Left ventricle myocardium inferior (tissue), 1 donor: ENCODE measurements at places on chromosomes 5 and 9. TPM values are rescaled to one million over a fixed set of nuclear protein-coding genes. Genes with fewer than 3 reads are reported as not detected.

DNA sequence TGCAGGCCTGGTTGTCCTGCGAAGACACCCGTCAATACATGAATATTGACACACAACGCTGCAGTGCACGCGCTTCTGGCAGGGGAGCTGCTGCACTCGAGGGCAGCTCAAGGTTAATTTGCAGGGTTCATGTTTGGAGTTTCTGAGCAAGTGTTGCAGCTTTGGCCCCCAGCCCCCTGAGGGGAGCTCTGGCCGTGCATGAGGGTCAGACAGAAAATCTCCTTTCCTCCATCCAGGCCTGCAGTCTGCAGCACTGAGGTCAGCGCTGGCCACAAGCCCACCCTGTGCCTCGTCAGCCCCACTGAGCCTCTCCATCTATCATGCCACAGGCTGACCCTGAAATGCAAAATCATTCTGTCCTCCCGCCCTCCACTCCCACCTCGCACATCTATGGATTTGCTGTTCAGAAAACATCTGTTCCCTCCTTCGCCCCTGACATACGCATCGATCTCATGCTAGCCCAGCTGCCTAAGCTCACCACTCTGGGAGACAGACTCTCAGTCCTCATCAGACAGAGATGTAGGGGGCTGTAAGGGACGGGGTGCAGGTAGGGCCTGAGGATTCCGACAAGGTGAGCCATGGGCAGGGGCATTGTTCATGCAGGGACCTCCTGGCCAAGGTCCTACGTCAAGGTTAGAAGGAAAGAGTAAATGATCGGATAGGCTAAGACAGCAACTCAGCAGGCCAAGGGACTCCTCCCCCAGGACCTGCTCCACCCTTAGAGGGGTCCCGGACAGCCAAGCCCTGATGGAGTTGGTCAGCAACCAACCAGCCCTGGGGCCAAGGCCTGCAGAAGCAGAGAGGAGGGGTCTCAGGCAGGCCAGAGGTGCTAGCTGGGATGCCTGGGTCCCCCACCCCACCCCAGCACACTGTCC, 125.1 kb downstream of the KCNIP1 start:
- no peak overlapping the region for H3K27ac ChIP-seq
- no peaks in the 10 kb centered on the region for H3K36me3 ChIP-seq
- H3K27me3 ChIP-seq: peaks cover 8% of the 10 kb centered on the region
- H3K4me3 ChIP-seq: no peak overlapping the region
- DNase-seq: no peak

GRCh38 chr5:137752905-137753690, 1.1 kb downstream of the HNRNPA0 start:
- H3K27ac ChIP-seq: peak overlapping the region; percentile 95
- peaks cover 68% of the 10 kb centered on the region for H3K4me1 ChIP-seq
- peak overlapping the region; percentile 85 for H3K4me3 ChIP-seq
- DNase-seq: peak; percentile 32

DNA sequence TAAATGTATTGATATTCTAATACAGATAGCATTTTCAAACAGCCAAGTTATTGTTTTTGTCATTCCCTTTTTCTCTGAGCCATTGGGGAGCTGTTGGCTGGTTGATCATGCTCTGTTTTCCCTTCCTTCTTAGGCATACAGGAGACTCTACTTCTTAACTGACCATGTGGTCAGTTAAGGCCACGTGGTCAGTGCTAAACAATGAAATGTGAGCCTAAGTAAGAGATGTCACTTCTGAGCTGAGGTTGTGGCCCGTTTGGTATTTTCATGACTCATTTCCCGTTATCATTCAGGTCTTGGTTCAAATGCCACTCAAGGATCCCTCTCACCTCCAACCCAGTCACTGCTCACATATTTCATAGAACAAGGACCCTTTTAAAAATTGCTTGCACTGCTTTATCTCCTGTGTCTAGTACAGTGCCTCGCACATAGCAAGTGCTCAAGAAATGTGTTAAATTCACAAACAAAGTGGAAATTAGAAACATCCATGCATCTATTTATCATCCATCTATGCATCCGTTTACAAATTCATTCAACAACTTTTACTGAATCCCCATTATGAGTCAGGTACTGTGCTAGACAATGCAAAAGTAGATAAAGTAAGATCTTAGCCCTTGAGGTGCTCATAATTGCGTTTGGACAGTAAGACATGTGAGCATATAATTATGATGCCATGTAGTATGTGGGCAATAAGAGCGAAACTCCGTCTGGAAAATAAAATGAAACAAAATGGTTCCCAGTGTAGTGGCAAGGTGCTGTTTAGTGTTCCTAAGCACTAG, 50.7 kb downstream of the ARRDC3 start:
- DNase-seq: no peak
- H3K27me3 ChIP-seq: no peaks in the 10 kb centered on the region
- H3K4me1 ChIP-seq: no peaks in the 10 kb centered on the region
- H3K27ac ChIP-seq: no peak overlapping the region

GRCh38 chr9:87464110-87464991, 33.3 kb upstream of the DAPK1 start:
- no peaks in the 10 kb centered on the region for H3K4me1 ChIP-seq
- H3K36me3 ChIP-seq: no peaks in the 10 kb centered on the region
- H3K4me3 ChIP-seq: no peak overlapping the region
- DNase-seq: no peak

DNA sequence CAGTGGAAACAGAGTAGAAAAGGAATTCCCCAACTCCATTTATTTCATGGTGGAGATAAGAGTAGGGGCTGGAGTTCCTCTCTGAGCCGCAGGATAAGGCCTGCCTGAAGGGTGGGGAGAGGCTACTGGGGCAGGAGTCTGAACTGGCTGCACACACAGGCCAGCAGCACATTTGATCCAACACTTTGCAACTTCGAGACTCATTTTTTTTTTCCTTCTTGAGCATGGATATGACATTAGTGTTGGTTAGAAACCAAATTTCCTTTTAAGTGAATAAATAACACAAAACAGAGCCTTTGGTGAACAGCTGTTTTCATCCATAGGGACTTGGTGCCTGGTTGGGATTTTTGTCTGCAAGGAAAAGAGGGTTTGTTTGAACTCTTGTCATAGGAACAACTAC, 76.6 kb downstream of the RALGPS1 start:
- no peaks in the 10 kb centered on the region for H3K27me3 ChIP-seq
- H3K4me1 ChIP-seq: peaks cover 27% of the 10 kb centered on the region
- H3K36me3 ChIP-seq: peaks cover 6% of the 10 kb centered on the region
- no peak overlapping the region for H3K4me3 ChIP-seq
- peak overlapping the region; percentile 63 for H3K27ac ChIP-seq

Gene LMX1B
- 1.3 TPM for total RNA-seq

- H3K4me1 ChIP-seq: peaks cover 50% of the 10 kb centered on the region
- H3K27me3 ChIP-seq: no peaks in the 10 kb centered on the region
- no peak overlapping the region for H3K4me3 ChIP-seq
- peak overlapping the region; percentile 83 for H3K27ac ChIP-seq
- no peak for DNase-seq
- H3K36me3 ChIP-seq: peaks cover 5% of the 10 kb centered on the region
Measured at GRCh38 chr5:168187614-168188013, 103.8 kb upstream of the WWC1 start.

Gene FIBCD1
- total RNA-seq: 0.58 TPM

Gene PCAT7
- not detected for total RNA-seq

DNA sequence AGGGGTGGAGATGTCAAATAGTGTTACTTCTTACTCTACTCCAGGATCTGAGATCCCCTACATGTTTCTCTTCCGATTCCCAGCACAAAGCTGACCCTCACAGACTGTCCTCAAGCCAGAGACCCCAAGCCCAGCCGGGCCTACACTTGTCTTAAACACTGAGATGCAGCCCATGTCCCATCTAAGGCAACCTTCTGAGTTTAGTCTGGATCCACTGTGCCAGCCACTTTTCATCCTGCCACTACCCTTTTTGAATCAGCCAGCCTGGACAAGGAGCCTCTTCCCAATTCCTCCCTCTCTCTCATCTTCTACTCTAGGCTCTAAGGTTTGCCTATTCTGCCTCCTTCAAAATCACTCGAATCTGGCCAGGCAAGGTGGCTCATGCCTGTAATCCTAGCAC, 6.2 kb upstream of the MYORG start:
- H3K4me3 ChIP-seq: no peak overlapping the region
- no peaks in the 10 kb centered on the region for H3K27me3 ChIP-seq

DNA sequence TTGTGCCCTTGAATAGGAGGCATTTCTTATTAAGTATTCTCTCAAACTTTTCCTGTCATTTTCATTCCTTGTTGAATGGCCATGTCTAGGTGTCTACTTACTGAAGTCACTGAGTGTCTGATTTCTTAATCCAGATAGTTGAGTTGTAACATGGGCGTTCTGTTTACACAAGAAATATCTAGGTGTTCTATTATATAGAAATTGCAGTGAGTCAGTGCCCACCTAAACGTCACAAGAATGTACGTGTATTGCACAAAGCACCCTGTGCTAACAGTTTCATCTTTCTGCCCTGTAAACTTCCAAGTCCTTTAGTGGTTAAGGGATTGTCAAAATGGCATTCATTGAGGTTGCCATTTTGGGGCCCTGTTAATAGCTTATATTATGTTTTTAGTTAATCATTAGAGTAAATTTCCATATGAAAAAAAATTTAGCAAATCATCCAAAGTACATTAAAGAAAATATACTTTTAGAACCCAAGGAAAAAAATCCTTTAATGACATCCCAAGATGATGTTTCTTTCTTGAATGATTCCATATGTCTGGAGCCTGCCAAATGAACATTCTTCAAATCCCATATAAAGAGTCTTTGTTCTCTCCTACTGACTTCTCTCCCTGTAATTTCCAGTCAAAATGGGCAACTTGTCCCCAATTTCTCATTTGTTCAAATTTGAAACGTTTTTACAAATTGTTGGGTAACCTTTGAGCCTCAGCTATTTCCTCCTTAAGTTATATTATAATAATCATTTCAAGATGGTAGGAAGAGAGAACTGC, 114.2 kb downstream of the GOLPH3 start:
- no peaks in the 10 kb centered on the region for H3K27me3 ChIP-seq
- H3K4me3 ChIP-seq: no peak overlapping the region
- peaks cover 25% of the 10 kb centered on the region for H3K4me1 ChIP-seq
- DNase-seq: no peak
- H3K36me3 ChIP-seq: peaks cover 70% of the 10 kb centered on the region

- H3K4me1 ChIP-seq: peaks cover 26% of the 10 kb centered on the region
- H3K4me3 ChIP-seq: peak overlapping the region; percentile 9
- DNase-seq: no peak
- H3K36me3 ChIP-seq: no peaks in the 10 kb centered on the region
Measured at GRCh38 chr5:93607367-93608258, 24.6 kb downstream of the NR2F1 start.

Gene FBXO4
- 4.3 TPM for total RNA-seq

Gene S1PR3
- total RNA-seq: 26.8 TPM

DNA sequence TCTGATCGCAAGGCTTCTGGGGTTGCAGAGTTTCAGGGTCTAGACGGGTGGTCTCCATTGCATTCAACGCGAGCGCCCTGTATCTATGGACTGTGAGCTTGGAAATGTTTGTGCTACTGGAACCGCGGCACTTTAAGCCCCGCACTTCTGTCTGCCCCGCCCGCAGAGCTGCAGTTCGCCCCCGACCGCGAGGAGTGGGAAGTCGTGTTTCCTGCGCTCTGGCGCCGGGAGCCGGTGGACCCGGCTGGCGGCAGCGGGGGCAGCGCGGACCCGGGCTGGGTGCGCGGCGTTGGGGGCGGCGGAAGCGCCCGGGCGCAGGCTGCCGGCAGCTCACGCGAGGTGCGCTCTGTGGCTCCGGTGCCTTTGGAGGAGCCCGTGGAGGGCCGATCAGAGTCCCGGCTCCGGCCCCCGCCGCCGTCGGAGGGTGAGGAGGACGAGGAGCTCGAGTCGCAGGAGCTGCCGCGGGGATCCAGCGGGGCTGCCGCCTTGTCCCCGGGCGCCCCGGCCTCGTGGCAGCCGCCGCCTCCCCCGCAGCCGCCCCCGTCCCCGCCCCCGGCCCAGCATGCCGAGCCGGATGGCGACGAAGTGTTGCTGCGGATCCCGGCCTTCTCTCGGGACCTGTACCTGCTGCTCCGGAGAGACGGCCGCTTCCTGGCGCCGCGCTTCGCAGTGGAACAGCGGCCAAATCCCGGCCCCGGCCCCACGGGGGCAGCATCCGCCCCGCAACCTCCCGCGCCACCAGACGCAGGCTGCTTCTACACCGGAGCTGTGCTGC, 1.0 kb downstream of the ADAMTS19 start:
- H3K4me3 ChIP-seq: peak overlapping the region; percentile 72
- peak; percentile 23 for DNase-seq
- H3K27ac ChIP-seq: peak overlapping the region; percentile 16
- H3K36me3 ChIP-seq: no peaks in the 10 kb centered on the region
- peaks cover 68% of the 10 kb centered on the region for H3K27me3 ChIP-seq

DNA sequence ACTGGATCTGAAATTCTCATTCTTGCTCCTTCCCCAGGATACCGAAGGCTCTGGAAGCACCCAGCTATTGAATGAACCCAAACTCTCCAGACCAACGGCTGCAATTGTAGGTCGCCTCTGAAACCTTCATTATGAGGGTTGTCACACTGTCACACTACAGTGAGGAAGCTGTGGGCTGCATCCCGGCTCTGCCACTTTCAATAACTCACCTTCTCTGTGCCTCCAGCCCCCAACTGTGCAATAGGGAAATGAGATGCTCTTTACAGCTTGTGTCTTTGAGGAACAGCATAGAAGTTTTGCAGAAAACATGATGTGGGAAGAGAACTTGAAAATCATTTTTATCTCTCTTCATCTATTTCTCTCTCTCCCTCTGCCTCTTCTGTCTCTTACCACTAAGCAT, 69.6 kb upstream of the TGFBR1 start:
- no peaks in the 10 kb centered on the region for H3K4me1 ChIP-seq
- DNase-seq: no peak
- H3K27me3 ChIP-seq: no peaks in the 10 kb centered on the region
- H3K27ac ChIP-seq: peak overlapping the region; percentile 3

DNA sequence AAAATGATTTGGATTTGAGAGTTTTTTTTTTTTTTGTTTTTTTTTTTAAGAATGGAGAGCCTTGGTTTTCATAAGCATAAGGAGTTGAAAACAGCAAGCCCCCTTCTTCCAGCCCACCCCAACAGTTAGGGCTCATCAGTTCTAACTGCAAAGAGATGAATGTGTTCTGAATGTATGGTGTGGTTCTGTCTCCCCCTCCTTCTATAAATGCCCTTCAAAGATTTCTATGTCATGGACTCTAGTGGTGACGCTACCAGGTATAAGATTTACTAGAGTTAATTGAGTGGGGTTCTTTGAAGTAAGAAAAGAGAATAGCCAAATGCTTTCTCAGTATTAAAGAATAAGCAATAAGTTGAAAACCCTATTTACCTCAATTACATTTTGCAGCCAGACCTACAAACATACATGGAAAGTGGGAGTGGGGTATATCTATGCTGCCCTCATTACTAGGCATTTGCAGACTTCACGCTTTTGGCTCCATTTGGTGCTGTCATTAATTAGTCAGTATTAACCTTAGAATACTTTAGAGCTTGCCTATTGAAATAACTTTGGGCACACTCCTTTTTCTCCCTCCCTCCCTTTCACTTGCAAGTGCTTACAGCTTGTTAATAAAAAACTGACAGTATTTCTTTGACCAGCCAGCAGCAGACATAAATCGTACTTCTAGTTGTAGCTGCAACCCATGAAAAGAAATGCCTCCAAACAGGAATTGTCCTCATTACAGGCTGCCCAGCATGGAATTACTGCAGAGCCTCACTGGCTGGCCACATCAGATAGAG, 667.2 kb upstream of the ZNF608 start:
- H3K27me3 ChIP-seq: no peaks in the 10 kb centered on the region
- DNase-seq: no peak
- no peaks in the 10 kb centered on the region for H3K36me3 ChIP-seq
- no peak overlapping the region for H3K27ac ChIP-seq
